8988T (cell line): ENCODE measurements at places on chromosomes 6 and 20.

- peak; percentile 61 for DNase-seq
Measured at GRCh38 chr20:4820806-4821518, 99.3 kb downstream of the PRND start.

DNA sequence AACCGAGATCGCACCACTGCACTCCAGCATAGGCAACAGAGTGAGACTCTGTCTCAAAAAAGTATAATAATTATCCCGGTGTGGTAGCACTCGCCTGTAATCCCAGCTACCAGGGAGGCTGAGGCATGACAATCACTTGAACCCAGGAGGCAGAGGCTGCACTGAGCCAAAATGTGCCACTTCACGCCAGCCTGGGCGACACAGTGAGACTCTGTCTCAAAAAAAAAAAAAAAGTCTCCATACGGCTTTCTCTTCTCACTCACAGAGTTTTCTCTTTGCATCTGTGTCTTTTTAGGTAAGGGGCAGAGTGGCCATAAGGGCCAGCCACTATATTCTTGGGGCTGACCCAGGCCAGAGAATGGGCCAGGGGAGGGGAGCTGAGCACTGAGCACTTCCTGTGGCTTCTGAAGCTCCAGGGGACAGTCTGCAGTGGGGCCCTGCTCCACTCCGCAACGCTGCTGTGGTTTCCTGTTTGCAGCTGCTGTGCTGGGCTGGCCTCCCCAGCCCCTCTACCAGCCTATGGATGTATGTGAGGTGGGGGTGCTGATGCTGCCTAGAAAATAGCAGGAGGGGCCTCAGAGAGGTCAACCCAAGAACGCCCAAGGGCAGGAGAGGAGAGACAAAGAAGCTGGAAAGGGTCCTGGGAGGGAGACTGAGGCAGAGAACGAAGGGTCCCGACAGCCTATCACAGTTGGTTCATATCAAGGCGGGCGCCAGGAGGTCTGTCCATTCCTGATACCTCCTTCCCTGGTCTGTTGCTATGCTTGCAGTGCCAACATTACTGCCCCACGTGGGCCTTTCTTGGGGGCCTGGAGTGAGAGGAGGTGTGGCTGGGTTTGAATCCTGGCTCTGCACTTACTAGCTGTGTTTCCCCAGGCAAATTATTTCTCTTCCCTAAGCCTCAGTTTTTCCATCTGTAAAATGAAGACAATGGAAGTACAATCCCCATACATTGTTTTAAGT lies 16.0 kb downstream of the SLA2 start:
- no peak for DNase-seq

GRCh38 chr6:25053875-25054371 lies 118.2 kb upstream of the RIPOR2 start:
- no peak for DNase-seq

- peak; percentile 70 for DNase-seq
Measured at GRCh38 chr20:49608752-49609670, 41.1 kb upstream of the PTGIS start.
